ENCODE measurements at places on chromosomes 6 and 20.
A peak's percentile ranks its signal among the peaks of the same experiment; 100 is the strongest.

DNA sequence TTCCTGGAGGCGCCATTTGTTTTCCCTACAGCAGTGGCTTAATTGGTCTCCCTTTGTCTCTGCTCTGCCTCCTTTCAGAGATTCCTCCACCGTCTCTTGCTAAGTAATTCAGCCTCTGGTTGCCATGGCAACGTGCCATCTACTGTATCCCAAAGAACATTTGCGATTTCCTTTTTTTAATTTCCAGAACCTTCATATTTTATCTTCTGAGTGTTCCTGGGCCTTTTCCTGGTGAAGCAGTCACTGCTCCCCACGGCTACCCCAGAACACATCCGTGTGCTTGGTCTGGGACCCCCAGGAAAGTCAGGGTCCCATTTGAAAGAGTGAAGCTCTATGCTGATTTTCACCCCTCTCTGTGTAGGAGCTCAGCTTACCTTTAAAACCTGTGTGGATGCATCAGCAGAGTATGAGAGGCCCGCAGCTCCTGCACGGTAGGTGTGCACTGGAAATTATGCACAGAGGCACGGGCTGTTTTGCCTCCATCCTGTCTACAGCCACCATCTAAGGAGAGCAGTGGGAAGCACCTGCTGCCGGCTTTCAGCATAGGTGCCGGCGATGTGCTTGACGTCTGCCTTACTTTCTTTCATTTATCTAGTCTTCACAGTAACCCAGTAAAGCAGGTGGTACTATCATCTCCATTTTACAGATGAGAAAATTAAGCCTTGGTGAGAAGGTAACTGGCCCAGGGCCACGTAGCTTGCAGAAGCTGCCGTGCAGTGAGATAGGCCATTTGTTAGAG lies 122.8 kb downstream of the SYCP2 start:
- no peak for DNase-seq

GRCh38 chr20:63829603-63829944 lies 1.5 kb downstream of the ZBTB46 start:
- no peak for DNase-seq

DNA sequence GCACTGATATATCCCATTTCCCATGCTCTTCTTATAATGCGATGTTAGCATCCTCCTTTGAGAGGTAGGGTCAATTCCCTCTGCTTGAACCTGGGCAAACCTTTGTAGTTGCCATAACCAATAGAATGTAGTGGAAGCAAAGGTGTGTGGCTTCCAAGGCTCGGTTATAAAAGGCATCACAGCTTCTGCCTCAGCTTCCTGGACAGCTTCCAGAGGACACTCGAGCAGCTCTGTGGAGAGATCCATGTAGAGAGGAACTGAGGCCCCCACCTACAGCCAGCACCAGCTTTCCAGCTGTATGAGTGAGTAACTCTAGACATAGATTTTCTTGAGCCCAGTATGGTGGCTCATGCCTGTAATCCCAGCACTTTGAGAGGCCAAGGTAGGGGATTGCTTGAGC lies 36.7 kb downstream of the FGD2 start:
- no peak for DNase-seq

DNA sequence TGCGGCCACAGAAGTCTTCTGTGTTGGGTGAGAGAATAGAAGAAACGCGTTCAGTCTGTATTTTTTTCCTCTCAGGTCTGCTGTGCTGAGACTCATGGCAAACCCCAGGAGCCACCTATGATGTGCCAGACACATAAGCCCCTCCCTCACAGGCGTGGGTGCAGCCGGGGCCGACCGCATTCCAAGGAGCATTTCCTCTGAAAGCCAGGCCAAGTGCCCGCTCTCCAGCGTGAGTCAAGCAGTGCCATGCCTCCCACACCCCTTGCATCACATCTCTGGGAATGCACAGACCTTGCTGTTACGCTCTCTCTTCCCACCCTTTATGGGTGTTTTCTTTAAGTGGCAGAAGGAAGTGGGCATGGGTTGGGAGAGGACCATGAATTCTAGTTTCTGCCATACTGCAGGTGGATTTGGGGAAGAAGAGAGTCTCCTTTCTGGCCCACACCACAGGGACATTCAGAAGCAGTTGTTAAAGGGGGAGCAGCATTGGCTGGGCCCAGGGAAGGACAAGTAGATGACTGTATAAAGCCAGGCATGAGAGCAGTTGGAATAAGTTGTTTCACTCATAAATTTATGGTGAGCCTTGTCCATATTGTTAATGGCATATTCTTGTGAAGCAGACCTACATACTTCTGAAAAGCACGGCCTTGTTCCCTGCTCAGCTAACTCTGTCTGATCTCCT lies 37.1 kb upstream of the TFAP2A start:
- peak; percentile 92 for DNase-seq

DNA sequence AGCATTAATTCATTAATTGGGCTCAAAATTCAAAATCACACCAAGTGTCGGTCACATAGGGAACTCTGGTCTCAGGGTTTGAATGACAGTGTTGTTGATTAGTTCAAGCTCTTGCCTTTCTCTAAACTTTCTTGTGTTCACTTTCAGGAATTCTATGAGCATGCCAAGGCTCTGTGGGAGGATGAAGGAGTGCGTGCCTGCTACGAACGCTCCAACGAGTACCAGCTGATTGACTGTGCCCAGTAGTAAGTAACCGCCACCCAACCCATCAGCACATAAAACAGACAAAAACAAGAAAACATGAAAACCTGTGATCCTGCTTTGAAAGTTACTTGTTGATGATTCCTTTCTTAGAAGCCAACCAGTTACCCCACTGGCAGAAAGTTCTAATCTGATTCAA lies 52.7 kb downstream of the GNAS start:
- no peak for DNase-seq

DNA sequence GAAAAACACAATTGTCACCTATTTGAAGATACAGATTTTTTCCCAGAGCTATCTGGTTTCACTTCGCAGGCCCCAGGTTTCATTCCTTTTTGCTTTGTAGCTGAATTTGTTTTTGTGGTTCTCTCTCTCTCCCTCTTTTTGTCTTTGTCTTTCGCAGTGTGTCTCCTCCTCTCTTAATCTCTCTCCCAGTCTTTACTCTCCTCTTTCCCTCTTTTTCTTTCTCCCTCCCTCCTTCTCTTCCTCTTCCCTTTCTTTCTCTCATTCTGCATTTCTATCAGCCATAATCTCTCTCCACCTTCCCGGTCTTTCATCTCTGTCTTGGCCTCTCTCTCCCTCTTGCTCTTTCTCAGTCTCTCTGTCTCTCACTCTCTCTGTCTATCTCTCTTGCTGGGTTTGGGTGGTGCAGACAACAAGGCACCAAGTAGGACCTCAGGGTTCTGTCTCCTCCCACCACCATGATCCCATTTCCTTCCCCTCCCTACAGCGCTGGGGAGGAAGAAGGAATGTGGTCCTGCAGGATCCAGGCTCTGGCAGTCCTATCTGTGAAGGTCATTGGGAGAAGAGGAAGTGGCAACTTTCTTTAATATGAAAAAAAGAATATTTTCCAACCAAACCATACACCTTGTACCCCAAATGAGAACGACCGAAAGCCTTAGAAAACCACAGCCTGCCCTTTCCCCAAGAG lies 63.2 kb downstream of the BANF2 start:
- no peak for DNase-seq

DNA sequence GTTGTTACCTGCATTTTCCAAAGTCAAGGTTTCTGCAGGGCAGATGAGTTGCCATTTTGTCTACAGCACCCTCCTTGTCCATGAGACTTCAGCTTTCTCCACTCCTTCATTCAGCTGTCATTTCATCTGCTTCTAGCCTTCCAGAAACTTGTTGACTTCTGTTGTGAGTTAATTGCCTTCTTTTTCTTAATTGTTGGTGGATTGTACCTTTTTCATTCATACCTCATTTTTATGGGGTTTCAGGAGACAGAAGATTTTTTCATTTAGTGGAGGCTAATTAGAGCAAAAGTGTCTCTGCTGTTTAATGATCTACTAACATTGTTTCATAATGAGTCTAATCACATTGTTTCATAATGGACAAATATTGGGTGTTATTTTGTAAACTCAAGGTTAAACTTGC lies 7.5 kb upstream of the SUMO4 start:
- no peak for DNase-seq

GRCh38 chr6:484746-485145 lies 93.2 kb downstream of the IRF4 start:
- DNase-seq: no peak

- no peak for DNase-seq
Observed at GRCh38 chr6:108764580-108764950, 83.7 kb upstream of the ARMC2 start.

DNA sequence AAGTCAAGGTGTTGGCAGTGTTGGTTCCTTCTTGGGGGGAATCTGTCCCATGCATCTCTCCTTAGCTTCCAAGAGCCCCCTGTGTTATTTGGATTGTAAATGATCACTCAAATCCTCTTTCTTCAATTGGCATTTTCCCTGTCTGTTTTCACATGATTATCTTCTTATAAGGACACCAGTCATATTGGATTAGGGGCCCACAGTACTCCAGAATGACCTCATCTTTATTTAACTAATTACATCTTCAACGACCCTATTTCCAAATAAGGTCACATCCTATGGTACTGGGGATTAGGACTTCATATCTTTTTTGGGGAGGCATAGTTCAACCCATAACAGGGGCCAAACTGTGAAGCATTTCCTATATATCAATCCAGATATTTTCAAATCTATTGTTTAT lies 57.3 kb downstream of the PTPRA start:
- DNase-seq: no peak

- DNase-seq: no peak
Observed at GRCh38 chr6:51301962-51302361, 483.3 kb downstream of the TFAP2B start.

DNA sequence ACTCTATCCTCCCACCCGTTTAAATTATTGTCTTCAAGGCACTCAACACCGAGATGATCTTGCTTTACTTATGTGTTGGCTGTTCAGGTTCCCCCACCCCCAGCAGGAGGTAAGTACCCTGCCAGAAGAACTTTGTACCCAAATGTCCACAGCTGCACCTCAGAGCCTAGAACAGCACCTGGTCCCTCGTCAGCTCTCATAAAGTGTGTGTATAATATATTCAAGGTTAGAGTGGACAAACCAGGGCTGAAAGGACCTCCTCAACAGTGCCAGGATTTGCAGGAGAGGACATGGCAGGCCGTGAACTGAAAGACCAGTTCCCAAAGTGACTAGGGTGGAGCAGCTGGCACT lies 5.9 kb upstream of the CPXM1 start:
- DNase-seq: no peak

DNA sequence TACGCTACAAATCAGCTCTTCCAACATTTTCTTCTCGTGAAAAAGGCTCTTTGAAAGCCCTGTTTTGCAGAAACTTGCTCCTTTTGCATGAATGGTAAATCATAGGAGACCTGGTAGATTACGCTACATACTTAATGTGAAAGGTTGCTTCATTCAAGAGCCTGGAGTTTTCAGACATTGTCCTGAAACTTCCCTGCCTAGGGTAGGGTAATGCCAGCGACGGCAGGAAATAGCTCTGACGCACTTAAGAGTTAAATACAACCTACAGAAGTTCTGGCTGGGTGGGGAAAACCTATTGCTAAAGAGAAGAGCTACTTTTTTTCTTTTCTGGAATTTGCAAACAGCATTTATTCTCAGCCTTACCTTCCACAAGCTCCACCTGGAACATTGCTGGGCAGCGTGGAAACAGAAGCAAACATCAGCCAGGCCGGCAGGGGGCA lies 144.5 kb downstream of the LPA start:
- DNase-seq: no peak

DNA sequence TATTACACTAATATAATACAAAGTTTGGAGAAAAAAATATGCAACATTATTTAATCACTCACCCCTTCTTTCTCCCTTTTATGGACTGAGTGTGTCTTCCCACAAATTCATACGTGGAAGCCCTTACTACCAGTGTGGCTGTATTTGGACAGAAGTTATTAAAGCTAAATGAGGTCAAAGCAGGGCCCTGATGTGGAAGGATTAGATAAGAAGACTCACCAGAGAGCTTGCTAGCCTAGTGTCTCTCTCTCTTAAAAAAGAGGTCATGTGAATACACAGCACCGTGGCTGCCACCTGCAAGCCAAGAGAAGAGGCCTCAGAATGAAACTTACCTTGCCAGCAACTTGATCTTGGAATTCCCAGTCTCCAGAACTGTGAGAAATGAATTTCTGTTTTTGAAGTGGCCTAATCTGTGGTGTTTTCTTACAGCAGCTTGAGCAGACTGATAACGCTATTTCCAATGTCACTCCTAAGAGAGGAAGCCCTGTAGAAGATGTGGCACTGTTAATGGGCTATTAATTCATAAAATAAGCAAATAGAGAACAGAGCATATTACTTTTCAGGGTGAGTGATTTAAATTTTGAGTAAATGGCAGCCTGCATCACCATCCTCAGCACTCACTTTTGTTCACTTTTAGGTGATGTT lies 233.4 kb downstream of the TBC1D7 start:
- DNase-seq: no peak

DNA sequence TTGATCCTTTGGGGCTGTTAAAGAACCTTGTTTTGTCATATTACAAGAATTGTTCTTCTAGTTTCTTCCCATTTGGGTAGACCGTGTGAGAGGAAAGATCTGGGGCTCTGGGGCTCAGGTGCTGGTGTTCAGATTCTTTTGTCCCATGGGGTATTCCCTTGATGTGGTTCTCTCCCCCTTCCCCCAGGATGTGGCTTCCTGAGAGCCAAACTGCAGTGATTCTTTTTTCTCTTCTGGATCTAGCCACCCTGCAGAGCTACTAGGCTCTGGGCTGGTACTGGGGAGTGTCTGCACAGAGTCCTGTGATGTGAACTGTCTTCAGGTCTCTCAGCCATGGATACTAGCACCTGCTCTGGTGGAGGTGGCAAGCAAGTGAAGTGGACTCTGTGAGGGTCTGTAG lies 480.5 kb upstream of the MAN1A1 start:
- DNase-seq: no peak

- DNase-seq: no peak
Observed at GRCh38 chr20:59580146-59580946, 24.0 kb upstream of the PHACTR3 start.

- DNase-seq: no peak
Observed at GRCh38 chr6:167746390-167746907, 80.3 kb upstream of the AFDN start.

DNA sequence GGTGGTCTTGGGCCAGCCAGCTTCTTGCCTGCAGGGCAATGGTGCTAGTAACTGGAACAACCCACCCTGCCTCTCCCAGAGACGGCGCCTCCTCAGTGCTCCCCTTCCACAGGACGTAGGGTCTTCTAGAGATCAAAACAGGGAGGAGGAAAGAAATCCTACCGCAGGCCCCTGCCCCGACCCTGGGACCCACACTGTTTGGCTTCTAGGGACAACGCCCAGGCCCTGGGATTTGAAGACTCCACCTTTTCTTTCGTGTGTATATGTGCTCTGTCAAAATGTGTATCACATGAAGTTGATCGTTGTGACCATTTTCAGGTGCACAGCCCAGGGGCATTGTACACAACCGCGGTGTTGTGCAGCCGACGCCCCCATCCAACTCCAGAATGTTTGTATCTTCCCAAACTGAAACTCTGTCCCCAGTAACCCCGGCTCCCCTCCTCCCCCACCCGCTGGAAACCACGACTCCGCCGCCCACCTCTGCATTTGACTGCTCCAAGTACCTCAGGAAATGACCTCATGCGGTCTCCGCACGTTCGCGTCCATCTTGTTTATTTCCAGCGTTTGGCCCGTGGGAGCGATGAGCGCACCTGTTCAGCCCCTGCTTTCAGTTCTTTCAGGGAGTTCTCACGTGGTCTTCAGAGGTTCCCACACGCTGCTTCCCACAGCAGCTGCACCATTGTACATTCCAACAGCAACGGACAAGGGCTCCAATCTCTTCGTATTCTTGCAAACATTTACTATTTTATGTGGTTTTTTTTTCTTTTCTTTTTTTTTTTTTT lies 3.4 kb upstream of the BHLHE23 start:
- peak; percentile 78 for DNase-seq
